ENCODE measurements at places on chromosomes 1 and 21. TPM values are rescaled to one million over a fixed set of nuclear protein-coding genes. Genes with fewer than 3 reads are reported as not detected.
A peak's percentile ranks its signal among the peaks of the same experiment; 100 is the strongest.

GRCh38 chr1:43942411-43942810 is 4.3 kb upstream of the IPO13 start:
- no peak for DNase-seq

DNA sequence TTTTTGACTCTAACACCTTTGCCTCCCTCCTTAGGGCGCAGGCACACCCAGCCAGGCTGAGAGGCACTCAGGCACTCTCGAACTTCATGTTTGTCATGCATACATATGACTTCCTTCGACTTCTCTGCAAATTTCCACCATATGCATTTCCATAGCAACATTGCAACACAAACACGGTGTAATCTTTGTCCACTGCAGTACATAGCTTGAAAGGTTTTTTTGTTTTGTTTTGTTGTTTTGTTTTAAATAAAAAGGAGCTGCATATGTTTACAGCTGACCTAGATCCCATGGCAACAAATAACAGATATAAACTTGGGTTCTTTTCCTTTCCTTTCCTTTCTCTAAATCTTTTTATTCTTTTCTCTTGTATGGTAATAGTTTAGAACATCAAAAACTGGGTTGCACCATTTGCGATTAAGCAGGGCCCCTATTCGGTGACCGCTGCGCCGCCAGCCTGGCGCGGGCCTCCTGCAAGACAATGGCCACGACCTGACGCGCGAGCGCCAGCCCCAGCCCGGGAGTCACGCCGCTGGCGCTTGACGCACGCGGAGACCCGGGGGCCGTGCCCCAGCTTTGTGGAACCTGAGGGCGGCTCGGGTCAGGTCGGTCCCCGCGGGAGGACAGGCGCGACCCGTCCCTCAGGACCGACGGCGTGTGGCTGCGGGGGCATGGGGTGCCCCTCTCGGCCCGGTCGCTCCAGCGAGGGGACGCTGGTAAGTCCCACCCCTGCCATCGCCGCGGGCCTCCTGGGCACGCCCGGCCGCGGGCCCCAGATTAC is 35.2 kb downstream of the CCN1 start:
- no peak for DNase-seq

DNA sequence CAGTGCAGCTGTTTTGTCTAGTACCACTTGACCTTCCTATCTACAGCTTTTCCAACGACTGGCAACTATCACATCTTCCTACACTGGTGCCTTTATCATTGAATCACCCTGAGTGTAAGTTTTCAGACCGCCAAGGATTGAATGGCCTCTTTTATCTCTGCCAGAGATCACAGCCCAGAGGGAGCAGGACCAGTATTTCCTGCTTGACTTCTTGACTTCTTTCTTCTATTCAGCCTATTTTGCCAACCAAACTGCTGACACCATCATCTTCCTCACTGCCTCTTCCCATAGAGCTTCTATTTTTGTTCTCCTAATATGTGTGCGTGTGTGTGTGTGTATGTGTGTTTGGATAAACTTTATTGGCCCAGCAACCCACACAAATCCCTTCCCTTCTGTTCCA is 53.8 kb downstream of the SERBP1 start:
- no peak for DNase-seq

GRCh38 chr1:44361478-44361877 is 6.4 kb upstream of the ERI3 start:
- DNase-seq, result no peak

DNA sequence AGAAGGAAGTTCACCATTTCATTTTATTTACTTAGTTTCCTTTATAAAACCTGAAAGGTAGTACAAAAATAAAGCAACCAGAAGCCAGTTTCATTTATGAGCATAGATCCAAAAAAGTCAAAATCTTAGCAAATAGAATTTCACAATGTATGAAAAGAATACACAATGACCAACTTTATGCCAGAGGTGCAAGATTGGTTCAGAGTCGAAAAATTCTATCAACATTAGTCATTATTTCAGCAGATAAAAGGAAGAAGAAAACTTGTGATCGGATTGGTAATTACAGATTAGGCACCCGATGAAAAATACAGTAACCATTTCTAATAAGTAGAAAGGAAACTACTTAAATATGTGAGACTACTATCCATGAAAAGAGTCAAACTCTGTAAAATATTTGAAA is 89.1 kb downstream of the ITSN1 start:
- peak; percentile 35 for DNase-seq

DNA sequence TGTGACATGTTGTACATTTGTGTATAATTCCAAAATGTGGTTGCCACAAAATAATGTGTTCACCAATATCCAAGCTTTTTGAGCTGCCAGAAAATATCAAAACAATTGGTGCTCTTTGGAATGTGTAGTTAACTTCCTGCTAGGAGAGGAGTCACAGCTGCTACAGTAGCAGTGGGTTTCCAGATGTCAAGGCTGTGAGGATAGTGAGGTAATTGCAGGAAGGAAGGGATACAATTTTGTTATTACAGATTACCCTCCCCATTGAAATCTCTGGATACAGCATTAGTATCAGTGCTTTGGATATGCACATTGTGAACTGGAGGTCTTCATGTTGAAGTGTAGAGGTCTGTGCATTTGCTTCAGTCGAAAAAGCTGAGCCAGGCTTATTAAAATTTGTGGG is 253.2 kb downstream of the PTPRC start:
- DNase-seq, result peak; percentile 54

DNA sequence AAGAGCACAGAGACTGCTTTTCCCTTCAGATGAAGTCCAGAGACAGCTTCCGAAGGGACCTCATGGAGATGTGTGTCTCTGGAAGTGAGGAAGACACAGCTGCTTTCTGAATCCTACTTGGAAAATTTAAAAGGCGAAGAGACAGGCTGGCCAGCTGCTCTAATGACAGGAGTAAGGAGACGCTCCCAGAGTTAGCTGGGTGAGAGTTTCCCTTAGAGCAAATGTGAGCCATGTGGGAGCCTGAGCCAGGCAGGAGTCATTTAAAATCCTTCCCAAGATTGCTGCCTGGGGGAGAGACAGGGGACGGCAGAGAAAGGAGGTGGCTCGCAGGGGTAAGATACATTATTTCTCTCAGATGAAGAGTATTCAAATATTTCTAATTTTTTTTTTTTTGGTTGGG is 53.1 kb downstream of the ZNF326 start:
- DNase-seq, result no peak

DNA sequence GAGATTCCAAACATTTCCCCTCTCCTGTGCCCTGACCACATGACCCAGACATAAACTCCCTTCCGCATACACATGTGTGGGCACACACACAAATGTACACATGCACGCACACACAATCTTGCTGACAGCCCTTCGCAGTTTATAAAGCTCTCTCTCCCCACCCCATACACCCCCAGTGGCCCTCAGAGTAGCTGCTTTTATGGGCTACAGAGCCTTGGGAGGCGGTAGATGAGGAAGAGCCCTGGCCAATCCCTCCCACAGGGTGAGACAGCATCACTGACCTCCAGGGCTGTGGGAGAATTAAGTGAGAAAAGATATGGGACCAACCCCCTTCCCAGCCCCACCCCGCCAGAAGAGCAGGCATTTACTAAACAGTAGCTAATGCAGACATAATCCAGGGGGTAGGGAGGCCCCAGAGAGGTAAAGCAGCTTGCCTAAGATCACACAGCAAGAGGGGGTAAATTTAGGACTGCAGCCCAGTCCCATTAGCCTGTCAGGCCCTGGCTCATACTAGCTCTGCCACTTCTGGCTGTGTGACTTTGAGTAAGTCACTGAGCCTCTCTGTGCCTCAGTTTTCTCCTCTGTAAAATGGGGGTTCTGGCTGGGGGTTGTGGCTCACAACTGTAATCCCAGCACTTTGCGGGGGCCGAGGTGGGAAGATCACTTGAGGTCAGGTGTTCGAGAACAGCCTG is 5.1 kb downstream of the SDC3 start:
- no peak for DNase-seq

DNA sequence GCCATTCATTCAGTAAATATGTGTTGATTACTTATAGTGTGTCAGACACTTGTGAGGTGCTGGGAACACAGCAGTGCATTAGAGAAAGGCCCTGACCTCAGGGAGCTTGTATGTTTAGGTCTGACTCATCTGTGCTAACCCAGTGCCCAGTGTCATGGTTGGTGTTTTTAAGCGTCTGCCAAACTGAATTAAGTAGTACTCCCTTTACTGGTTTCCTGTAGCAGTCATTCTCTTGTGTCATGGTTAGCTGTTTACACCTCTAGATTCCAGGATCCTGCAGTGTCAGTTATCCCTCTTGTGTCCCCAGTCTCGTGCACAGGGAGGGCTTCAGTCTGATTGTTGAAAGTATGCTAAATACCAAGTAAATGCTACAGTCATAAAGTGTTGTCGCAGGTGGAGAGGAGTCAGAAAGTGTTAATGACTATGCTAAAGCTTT is 14.2 kb downstream of the UCK2 start:
- no peak for DNase-seq

DNA sequence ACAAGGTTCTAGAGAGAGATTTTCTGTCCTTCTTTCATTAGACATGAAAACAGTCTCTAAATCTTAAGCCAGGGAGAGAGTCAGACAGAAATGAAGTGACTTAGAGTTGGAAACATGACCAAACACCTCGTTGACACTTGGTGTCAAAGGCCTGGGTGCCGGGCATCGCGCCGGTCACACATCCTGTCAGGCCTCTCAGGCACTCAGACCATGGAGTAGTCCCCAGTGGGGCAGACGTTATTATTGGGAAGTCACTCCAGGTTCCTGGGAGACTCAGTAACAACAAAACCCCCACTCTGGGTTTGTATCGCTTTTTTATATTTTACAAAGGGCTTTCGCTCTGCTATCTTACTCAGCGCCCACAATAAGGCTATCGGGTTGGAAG is 25.8 kb downstream of the KCNN3 start:
- DNase-seq, result no peak

DNA sequence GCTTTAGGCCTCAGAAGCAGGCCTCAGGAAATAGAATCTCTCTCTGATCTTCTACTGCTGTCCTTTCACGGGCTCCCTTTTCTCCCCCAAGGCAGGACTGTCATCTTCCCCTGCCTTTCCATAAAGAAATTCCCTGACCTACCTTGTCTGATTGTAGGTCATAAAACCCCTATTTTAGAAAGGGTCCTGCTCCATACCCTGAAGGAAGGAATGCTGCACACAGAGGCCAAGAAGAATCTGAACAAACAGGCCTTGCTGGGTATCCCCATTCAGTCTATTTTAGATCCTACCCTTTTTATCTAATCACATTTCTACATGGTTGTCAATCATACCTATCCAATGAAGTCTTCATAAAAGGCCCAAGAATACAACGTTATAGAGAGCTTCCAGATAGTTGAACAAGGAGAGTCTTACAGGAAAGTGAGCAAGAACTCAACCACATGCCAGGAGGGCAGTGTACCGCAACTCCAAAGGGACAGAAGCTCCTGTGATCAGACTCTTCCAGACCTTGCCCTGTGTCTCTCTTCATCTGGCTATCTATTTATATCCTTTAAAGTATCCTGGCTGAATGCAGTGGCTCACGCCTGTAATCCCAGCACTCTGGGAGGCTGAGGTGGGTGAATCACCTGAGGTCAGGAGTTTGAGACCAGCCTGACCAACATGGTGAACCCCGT is 93.1 kb downstream of the SLC16A1 start:
- DNase-seq, result no peak

The TTC24 gene
- not detected for total RNA-seq

The PAX7 gene
- not detected for total RNA-seq

The LCE2D gene
- not detected for total RNA-seq

The EVA1C gene
- 17.8 TPM for total RNA-seq

The ABCG1 gene
- 0.08 TPM for total RNA-seq

The CATSPERE gene
- 0.49 TPM for total RNA-seq

The PLEKHG5 gene
- 5.1 TPM for total RNA-seq

The PLA2G4A gene
- total RNA-seq, result 74.7 TPM

The MAP3K21 gene
- total RNA-seq, result 0.18 TPM

The FNDC10 gene
- 4.5 TPM for total RNA-seq

The GFI1 gene
- total RNA-seq, result 0.65 TPM

The WNT4 gene
- total RNA-seq, result not detected

The HES3 gene
- total RNA-seq, result not detected
